ENCODE measurements at places on chromosomes 7 and 10.

DNA sequence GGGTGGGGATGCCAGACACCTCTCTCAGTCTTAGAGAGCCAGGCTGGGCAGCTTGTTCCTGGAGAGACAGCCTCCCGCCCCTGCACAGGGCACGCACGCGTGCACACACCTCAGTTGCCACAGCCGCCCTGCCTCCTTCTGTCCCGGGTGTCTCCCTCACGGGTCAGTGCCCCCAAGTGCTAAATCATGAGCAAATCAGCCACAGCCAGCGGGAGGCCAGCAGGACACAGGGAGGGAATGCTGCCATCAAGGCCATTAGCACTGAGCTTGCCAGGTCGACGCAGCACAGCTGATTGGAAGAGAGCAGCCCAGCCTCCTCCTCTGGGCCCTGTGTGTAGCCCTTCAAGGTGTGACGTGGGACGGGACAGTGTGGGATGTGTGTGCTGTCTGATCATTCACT, 130.4 kb downstream of the CDH23 start:
- DNase-seq = no peak

DNA sequence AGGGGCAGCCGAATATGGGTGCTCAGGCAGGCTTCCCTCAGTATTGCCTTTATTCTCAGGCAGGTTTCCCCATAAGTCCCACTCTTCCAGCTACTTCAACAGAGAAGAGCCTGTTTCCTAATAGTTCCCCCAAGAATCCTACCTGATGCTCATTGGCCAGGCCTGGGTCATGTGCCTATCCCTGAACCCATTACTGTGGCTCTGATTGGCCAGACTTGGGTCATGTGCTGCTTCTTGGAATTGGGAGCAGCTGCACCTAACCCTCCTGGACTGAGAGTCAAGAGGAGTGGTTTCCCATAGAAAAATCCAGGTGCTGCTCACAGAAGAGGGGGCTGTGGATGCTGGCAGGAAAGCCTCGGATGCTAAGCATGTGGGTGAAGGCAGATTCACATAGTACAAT, 21.7 kb downstream of the OPALIN start:
- DNase-seq = no peak

DNA sequence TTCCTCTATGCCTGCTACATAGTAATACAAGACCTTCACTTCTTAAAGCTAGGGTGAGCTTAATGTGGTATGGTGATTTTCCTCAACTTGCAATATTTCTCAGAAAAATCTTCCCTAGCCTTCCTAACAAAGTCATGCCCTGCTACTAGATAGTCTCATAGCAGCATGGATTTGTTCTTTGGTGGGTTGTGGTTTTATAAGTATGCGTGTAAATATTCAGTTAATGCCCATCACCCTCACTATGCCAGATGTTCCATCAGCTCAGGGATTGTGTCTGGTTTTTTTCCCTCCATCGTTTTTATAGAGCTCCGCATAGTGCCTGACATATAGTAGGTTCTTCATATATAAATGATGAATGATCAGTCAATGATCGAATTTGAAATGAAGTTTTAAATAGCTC, 182.8 kb downstream of the CREB5 start:
- DNase-seq = no peak

- no peak for DNase-seq
Observed at GRCh38 chr7:142925413-142925812, 8.1 kb downstream of the TRPV5 start.

GRCh38 chr10:48305905-48306264, 592 bp upstream of the MAPK8 start:
- DNase-seq = no peak

GRCh38 chr7:116754186-116754585, 82.2 kb downstream of the MET start:
- DNase-seq = no peak

GRCh38 chr10:132169766-132170560, 16.8 kb upstream of the DPYSL4 start:
- DNase-seq = no peak

GRCh38 chr7:90595801-90596670, at the start of gene CDK14:
Gene CDK14, plus strand, starts transcription at chr7:90596321. Its CDS starts 307 bp downstream, at chr7:90596628.
- DNase-seq = peak; percentile 66

GRCh38 chr7:127885843-127886242, 145.4 kb downstream of the LRRC4 start:
- DNase-seq = peak; percentile 86

- DNase-seq = no peak
Observed at GRCh38 chr10:28986117-28986792, 302.6 kb upstream of the LYZL1 start.

GRCh38 chr7:102069931-102070629, 216.6 kb upstream of the SH2B2 start:
- DNase-seq = no peak

DNA sequence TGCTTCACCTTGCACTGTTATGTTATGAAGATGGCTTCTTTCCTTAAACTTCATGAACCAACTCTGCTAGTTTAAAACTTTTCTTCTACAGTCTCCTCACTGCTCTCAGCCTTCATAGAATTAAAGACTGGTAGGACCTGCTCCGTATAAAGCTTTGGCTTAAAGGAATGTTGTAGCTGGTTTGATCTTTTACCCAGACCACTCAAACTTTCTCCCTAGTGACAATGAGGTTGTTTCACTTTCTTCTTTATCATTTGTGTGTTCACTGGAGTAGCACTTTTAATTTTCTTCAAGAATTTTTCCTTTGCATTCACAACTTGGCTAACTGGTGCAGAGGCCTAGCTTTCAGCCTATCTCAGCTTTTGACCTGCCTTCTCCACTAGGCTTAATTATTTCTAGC, 316.4 kb upstream of the RNF32 start:
- DNase-seq = no peak

DNA sequence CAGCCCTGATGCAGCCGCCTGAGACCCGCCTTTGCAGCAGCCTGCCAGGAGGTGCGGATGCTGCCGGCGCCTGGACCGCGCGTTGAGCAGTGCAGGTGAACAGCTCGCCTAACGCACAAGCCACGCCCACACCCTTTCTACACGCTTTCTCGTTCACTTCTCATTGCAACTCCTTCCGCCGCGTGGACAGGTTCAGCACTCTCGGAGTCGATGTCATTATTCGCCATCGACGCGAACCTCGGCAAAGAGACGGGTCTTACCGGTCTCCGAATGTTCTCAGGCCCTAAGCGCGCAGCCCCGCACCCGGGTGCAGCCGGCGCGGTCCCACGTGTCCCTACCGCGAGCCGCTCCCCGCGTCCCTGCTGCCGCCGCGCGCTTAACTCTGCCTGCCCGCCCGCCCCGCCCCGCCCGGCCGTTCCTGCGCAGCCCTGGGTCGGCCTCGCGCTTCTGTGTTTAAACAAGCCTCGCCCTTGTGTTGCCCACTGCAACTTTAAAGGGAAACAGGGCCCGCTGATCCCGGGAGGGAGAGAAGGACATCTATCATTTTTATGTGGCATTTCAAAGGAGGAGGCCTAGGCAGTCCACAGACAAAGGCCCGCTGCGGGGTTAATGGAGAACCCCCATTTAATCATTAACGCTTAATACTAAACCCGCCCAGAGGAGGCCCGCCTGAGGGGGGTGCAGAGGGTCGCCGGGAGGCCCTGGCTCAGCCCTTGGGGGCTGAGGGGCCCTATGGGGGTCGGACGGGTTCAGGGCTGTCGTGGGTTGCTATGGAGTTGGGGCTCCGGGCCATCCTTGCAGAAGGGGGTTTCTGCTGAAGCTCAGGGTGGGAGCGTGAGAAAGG, 128.5 kb downstream of the WDR11 start:
- no peak for DNase-seq

GRCh38 chr7:6243168-6243567, 29.3 kb downstream of the CYTH3 start:
- no peak for DNase-seq

- no peak for DNase-seq
Observed at GRCh38 chr7:28654110-28654509, 241.8 kb downstream of the CREB5 start.

- no peak for DNase-seq
Observed at GRCh38 chr10:84531396-84531795, 203.0 kb downstream of the CCSER2 start.

DNA sequence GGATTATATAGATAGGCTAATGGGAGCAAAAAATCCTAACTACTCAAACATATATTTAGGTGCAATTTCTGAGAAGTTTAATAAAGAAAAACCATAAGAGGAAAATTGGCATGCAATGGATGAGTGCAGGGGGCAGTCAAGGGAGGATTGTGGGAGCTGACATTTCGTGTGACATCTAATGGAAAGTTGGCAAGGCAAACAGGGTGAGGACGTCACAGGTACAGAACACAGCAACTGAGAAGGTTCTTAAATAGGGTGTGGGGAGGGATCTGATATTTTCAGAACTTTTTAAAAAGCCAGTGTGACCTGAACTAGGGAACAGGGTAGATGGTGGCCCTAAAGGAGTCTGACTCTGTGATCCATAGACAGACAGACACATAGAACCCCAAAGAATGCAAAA, 194.9 kb upstream of the GLI3 start:
- no peak for DNase-seq

GRCh38 chr7:98229991-98230745, 18.9 kb downstream of the BHLHA15 start:
- DNase-seq = no peak

DNA sequence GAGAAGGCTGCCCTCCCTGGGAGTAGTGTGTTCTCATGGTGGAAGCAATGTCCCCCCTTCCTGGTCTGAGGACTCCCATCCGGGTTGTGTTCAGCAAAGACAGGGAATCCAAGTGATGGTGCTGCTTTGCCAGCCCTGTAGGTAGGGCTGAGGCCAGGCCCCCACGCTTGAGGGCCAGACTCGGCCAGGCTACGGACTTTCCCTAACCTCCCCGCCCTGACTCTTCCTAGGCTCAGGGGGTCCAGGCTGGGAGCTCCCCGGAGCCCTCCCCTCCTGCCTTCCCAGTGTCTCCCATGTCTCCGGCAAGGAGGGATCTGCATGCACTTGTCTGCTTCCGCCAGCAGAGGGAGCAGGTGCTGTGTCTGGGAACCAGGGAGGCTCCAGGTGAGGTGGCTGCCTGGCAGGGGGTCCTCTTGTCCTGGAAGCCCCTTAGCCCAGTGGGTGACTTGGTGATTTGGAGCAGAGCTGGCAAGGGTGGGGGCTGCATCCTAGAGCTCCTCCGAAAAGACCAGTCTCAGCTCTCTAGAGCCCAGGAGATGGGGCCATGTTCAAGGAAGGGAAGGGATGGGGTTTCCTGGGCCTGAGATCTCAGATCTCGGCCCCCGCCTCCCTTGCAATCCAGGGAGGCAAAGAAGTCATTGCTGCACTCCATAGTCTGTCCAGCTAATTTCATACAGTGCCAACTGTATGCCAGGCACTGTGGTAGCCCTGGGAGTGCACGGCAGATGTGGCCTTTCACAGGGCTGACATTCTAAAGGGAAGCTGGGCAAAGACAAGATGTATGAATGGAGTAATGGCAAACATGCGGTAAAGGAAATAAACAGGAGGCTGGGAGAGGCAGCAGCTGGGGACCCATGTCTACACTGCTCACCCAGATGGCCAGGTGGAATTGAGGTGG, 20.3 kb upstream of the SFRP5 start:
- no peak for DNase-seq

DNA sequence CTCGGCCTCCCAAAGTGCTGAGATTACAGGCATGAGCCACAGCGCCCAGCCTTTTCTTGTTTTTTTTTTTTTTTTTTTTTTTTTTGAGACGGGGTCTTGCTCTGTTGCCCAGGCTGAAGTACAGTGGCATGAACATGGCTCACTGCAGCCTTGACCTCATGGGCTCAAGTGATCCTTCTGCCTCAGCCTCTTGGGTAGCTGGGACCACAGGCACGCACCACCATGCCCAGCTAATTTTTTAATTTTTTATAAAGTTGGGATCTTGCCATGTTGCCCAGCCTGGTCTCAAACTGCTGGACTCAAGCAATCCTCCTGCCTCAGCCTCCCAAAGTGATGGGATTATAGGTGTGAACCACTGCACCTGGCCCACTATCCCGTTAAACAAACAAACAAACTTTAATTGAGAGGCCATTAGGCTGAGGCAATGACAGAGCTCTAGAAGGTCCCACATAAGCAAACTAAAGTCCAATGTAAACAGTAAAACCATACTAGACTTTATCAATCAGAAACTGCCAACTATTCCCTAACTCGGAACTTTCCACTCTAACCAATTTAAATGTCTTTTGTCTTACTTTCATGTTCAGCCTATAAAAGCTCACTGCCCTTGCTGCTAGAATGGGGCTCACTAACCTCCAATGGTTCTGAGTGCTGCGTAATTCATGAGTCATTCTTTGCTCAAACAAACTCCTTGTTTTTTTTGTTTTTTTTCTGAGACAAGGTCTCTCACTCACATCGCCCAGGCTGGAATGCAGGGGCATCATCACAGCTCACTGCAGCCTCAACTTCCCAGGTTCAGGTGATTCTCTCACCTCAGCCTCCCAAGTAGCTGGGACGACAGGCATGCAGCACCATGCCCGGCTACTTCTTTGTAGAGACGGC, 1.9 kb downstream of the DHX32 start:
- DNase-seq = no peak

DNA sequence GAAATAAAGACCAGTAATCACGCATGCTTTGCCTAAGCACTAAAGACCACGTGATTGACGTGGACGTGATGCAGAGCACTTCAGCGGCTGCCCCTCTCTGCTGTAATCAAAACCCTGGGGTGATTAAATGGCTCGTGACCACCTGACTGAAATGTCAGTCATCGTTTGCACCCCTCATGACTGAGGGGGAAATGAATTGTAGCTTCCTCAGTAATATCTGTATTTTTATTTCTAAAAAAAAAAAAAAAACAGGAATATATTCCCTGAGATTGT, 148.1 kb upstream of the RSU1 start:
- no peak for DNase-seq

- DNase-seq = no peak
Observed at GRCh38 chr7:34322841-34323240, 335.2 kb upstream of the NPSR1 start.

DNA sequence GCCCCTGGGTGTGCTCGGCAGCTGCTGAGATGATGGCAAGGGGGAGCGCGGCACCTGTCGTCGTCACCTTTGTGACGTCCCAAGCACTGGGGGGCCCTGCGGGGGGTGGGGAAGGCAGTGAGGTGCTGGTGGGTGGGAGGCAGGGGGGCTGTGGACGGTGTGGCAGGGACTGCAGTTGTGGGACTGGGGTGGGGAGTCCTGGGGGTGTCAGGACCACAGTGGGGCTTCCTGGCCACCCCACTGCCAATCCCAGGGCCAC, 82.2 kb downstream of the DNAJB6 start:
- DNase-seq = no peak

DNA sequence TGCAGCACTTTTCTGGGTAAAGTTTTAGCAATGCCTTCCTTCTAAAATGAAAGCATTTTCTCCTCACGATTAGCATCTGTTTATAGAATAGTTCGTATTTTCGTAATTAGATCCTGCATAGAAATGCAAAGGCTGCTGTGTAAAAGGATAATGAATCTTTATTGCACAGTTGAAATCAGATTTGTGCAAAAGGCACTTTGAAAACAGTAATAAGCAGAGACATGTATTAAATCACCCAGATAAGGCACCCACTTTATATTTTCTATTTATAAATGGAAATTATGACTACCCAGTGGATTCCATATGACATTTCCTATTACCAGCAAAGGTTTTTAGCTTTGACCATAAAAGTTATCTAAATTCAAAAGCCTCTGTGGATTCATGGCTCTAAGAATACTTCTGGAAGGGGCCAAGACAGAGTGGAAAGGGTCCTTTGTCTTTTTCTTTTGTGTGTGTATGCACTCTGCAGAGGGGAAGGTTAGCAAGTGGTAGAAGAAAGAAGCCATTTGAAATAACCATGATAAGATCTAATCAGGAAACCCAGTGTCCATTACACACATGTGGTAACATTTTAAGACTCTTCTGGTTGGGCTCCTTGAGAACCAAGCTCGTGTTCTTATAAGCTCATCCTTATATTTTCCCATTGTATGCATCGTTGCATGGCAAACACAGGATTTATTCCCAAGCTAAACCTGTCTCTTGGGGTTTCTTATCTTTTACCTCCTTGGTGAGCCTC, 612.1 kb downstream of the AUTS2 start:
- DNase-seq = no peak

All from DMS 273 treated with DMSO at 0.1 percent for 48 hours (cell line).